Vein endothelial cell (primary cell): ENCODE measurements at places on chromosomes 5 and 9. TPM values are rescaled to one million over a fixed set of nuclear protein-coding genes. Genes with fewer than 3 reads are reported as not detected.

Gene PLK2
- total RNA-seq = 702 and 1,236 TPM in 2 replicates

Gene PDCD1LG2
- 7.6 and 11.4 TPM in 2 replicates for total RNA-seq

Gene ANKDD1B
- 0.33 and 0.86 TPM in 2 replicates for total RNA-seq

Gene NPR3
- 0.96 and 1.3 TPM in 2 replicates for total RNA-seq

Gene MYORG
- total RNA-seq = 3.6 and 6.1 TPM in 2 replicates

Gene SIL1
- total RNA-seq = 29.2 and 32.3 TPM in 2 replicates

Gene CCDC180
- 2.2 and 2.9 TPM in 2 replicates for total RNA-seq

Gene KIAA1958
- 1.9 and 2.9 TPM in 2 replicates for total RNA-seq

Gene CTNND2
- total RNA-seq = 0.10 TPM in 1 of 2 replicates, not detected in the other

Gene FCN1
- not detected in 2 replicates for total RNA-seq

Gene SLC25A2
- total RNA-seq = 0.48 TPM in 1 of 2 replicates, not detected in the other

Gene FOXI1
- under 0.01 TPM in 1 of 2 replicates, not detected in the other for total RNA-seq

Gene SLC25A51
- 73.5 and 75.1 TPM in 2 replicates for total RNA-seq
